Thymus (tissue), 14 donors: ENCODE measurements at places on chromosomes 5 and 9.

DNA sequence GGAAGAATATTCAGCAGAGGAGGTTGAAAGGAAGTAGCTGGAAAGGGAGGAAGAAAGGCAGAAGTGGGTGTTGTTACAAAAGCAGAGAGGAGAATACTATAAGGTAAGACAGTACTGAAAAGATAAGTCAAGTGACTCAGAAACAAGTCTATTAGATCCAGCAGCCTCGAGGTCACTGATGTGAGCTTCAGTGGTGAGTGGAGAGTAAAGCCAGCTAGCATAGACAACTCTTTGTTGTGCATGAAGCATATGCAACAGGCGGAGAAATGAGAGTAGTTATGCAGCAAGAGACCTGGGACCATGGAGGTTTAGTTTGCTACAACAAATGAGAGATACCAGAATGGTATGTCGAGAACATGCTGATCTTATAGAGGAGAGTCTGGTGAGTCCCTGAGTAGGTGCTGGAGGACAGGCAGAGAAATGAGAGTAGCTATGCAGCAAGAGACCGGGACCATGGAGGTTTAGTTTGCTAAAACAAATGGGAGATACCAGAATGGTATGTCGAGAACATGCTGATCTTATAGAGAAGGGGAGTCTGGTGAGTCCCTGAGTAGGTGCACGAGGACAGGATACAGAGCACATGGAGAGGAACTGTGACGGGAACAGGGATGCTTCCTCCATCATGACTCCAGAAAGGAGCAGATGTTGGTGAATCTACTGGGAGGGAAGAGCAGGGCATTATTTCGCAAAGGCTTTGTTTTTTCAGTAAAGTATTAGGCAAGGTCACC is 36.0 kb downstream of the EQTN start:
- DNase-seq = no peak

GRCh38 chr9:77170991-77171699 is 6.2 kb upstream of the VPS13A start:
- DNase-seq = no peak

DNA sequence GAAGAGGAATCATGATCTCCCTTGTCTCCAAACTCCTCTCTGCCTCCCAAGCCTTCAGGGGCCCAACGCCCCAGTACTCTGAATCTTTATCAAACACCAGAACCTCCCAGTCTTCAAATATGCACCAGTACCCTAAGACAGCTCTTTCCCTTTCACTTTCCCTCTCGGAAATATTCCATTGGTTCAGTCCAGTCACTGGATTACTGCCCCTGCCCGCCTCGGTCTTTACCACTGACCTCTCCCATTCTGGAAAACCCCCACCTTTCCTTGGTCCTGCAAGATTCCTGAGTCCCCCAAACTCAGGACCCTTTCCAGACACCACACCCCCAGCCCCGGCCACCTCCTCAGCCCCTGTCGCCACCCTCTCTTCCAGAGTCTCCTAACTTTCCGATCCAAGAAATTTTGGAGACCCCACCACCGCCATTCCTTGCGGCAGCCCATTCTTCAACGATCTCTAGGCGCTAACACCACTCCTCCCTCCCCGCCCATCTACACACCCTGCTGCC is 674 bp downstream of the C5orf15 start:
- DNase-seq = no peak

- no peak for DNase-seq
Observed at GRCh38 chr9:119418721-119419120, 49.5 kb upstream of the BRINP1 start.

DNA sequence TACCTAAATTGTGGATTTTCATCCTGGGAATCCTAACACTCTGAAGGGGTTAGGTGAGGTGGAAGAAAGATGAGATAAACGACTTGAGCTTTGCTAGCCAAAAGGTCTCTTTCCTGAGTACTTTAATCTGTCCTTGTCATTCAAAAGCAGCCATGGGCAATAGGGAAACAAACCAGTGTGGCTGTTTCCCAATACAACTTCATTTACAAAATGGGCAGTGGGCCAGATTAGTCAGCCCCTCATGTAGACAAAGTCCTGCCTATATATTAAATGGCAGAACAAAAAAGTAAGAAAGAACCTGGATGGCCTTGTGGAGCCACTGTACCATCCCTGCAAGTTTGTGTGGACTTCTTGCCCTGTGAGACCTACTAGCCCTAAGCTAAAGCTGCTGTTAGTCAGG is 51.0 kb upstream of the NFIL3 start:
- no peak for DNase-seq

- DNase-seq = no peak
Observed at GRCh38 chr9:20781092-20781491, 97.0 kb downstream of the FOCAD start.

DNA sequence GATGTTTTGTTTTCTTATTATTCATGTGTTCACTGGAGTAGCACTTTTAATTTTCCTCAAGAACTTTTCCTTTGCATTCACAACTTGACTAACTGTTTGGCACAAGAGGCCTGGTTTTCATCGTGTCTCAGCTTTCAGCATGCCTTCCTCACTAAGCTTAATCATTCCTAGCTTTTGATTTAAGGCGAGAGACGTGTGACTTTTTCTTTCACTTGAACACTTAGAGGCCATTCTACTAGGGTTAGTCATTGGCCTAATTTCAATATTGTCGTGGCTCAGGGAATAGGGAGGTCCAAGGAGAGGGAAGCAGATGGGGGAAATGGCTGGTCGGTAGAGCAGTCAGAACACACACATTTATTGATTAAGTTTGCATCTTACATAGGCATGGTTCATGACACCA is 94.0 kb downstream of the ZNF462 start:
- DNase-seq = no peak

- DNase-seq = no peak
Observed at GRCh38 chr5:169838688-169839087, 141.6 kb downstream of the INSYN2B start.

DNA sequence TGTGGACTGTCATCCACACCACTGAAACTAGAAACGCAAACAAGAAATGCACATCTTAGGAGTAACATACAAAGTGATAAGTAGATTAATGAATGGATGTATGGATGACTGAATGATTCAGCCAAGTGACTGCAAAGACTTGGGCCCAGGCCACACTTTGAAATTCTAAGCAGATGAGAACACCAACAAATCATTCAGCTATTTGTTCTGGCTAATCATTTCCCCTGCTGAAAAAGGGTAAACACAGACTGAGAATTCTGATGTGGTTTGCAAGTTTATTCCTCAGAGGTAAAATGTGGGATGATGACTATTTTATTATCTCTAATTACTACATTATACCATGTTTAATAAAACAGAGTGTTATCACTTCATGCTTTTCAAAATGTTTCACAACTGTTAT is 163.2 kb upstream of the ADAMTS16 start:
- DNase-seq = no peak

GRCh38 chr9:123048748-123049147 is 15.3 kb downstream of the GPR21 start:
- no peak for DNase-seq

DNA sequence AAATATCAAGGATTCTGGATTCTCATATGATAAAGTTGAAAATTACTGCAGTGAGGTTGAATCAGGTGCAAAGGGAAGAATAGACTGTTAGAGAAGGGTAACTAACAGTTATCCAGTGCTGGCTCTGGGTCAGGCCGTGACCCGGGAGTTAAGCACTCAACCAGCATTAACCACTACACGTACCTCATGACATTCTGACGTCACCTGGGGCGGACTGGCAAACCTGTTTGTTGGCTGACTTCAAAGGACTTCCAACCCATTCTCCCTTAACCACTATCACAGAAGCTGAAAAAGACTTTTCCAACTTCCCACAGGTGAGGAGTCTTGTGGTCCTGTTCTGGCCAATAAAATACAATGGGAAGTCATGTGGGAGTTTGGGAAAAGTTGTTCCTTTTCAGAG is 268.9 kb downstream of the ENC1 start:
- DNase-seq = no peak

- no peak for DNase-seq
Observed at GRCh38 chr9:32580631-32581300, 7.8 kb upstream of the NDUFB6 start.

DNA sequence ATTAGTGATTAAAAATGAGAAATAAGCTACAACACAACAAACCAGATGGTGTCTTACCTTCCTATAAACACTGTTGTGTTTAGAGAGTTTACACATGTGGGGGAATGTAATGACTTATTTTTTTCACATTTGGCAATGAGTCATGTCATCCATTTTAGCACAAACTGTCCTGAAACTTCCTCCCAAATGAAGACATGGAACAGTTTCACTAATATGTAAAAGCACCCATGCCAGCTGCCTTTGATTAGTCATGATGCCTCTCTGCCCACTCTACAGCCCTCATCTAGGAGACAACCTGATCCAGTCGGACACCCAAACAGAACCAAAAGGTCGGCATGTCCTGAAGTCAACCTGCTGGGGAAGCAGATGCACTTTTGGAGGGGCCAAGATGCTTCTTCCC is 98.2 kb downstream of the SEMA5A start:
- DNase-seq = no peak

DNA sequence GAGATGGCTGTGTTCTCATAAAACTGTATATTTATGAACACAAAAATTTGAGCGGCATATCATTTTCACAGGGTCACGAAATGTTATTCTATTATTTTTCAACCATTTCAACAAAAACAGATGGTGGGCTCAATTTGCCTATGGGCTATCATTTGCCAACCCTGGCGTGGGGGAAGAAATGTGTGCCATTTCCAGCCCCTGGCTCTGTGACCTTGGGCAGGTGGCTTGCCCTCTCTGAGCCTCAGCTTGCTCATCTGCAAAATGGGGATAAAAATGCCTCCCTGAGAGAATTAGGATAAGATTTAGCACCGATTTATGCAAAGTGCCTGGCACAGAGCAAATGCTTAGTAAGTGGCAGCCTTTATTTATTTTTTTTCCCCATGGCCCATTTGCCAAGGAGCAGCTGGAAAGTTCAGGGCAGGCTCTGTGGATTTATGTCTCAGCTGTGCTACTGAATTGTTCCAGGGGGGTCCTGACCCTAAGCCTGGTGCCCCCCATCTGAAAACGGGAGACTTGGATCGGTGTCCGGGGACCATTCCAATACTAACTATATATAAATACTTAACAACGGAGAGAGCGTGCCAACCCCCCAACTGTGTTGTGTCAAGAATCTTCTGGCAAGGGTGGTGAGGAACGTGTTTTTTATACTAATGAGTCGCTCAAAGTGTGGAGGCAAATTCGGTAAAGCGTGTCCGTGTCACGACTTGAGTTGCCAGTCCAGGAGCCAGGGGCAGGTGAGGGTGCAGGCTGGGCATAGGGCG is 34.5 kb downstream of the HRH2 start:
- no peak for DNase-seq

- no peak for DNase-seq
Observed at GRCh38 chr5:26482076-26482809, 556.1 kb downstream of the CDH9 start.

DNA sequence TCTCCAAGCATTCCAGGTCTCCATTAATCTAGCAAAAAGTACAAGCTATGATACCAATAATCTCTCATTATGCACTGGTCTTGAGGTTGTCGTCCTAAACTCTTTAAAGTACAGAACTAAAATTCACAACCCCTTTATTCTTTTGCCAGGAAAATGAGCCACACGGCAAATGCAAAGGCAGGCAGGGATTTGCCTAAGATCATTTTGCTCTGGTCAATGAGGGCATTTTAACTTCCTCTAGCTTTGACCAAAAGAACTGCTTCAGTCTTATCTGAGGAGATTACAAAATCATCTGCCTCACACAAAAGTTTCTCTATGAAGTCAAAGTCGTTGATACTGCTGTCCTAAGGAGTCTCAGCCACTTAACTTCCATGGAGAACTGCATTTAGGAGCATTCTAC is 51.8 kb downstream of the EPB41L4B start:
- no peak for DNase-seq

GRCh38 chr5:18496041-18496440 is 861.8 kb downstream of the TAF11L14 start:
- DNase-seq = no peak

- no peak for DNase-seq
Observed at GRCh38 chr5:178203670-178204181, 607 bp upstream of the HNRNPAB start.

- no peak for DNase-seq
Observed at GRCh38 chr5:136892000-136892399, 526.7 kb upstream of the TRPC7 start.

- no peak for DNase-seq
Observed at GRCh38 chr9:93025736-93026135, 32.8 kb upstream of the SUSD3 start.

GRCh38 chr5:171092194-171092593 is 216.9 kb upstream of the TLX3 start:
- no peak for DNase-seq

GRCh38 chr5:127294829-127295228 is 4.2 kb downstream of the MEGF10 start:
- no peak for DNase-seq

DNA sequence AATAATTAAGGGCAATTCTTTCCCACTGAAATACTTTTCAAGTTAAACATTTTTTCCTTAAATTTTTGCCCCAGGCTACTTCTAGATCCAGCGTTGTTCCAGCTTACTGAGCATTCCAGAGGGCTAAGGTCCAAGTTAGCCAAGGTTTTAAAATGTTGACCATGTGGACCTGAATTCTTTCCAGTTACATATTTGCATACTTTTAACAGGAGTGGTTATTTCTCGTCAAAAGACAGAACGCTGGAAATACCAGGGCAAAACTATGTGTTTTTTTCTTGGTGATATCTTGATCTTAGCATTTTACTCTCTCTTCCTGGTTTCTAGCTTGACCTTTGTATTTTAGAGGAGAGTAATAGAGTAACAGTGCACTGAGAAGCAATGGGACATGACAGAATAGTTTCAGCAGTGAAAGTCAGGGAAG is 32.8 kb downstream of the TMC1 start:
- DNase-seq = no peak

DNA sequence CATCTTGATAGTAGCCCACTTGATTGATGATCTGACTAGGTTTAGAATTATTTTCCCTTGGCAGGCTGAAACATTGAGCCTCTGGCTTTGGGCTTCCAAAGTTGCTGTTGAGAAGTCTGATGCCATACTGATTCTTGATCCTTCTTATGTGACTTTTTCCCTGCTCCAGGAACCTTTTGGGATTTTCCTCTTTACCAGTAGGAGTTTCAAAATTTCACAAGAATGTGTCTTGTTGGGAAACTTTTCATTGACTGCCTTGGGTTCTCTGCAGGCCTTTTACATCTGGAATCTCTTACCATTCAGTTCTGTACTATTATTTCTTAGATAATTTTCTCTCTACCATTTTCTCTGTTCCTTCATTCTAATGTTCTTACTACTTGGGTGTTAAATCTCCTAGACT is 20.0 kb downstream of the STC2 start:
- no peak for DNase-seq

DNA sequence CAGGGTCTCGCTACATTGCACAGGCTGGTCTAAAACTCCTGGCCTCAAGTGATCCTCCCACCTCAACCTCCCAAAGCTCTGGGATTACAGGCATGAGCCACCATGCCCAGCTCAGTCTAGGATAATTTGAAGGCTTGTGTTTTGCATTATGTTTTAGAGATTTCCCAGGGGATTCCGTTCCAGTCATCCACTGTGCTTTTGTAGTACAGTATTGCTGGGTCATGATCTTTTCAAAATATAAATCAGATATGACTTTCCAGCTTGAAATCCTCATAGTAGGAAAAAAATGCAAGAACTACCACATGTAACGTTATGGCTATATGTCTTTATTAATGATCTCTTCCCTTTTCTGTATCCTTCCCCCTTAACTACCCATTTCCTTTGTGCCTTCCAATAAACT is 338.1 kb downstream of the PRELID2 start:
- no peak for DNase-seq
